ENCODE measurements at places on chromosomes 2 and 18.

GRCh38 chr2:98012561-98012991 is 16.8 kb upstream of the TMEM131 start:
- DNase-seq, result no peak

DNA sequence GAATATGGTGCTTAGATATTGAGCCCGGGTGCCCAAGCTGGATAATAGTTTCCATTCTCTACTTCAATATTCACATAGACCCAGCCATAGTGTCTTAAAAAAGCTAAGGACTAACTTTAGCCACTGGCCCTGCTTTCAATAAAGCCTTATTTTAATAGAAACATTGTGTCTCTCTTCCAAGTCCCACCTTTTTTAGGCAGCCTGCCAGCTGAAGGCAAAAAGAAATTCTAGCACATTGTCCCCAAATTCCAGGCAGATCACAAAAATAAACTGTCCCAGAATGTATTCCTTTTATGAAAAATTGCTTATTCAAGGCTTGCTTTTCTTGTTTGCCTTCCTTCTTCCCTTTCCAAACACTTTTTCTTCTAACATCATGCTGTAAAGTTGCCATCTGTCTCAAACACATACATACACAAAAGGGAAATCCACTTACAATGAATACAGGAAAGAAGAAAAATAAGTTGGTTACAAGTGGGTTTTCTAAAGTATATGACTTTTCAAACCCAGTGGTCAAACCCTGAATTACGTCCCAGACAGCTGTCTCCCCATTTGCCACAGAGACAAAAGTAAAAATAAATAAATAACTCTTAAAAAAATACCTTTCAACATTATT is 778.5 kb downstream of the BCL11A start:
- DNase-seq, result no peak

GRCh38 chr2:121211251-121211650 is 73.8 kb downstream of the TFCP2L1 start:
- no peak for DNase-seq

DNA sequence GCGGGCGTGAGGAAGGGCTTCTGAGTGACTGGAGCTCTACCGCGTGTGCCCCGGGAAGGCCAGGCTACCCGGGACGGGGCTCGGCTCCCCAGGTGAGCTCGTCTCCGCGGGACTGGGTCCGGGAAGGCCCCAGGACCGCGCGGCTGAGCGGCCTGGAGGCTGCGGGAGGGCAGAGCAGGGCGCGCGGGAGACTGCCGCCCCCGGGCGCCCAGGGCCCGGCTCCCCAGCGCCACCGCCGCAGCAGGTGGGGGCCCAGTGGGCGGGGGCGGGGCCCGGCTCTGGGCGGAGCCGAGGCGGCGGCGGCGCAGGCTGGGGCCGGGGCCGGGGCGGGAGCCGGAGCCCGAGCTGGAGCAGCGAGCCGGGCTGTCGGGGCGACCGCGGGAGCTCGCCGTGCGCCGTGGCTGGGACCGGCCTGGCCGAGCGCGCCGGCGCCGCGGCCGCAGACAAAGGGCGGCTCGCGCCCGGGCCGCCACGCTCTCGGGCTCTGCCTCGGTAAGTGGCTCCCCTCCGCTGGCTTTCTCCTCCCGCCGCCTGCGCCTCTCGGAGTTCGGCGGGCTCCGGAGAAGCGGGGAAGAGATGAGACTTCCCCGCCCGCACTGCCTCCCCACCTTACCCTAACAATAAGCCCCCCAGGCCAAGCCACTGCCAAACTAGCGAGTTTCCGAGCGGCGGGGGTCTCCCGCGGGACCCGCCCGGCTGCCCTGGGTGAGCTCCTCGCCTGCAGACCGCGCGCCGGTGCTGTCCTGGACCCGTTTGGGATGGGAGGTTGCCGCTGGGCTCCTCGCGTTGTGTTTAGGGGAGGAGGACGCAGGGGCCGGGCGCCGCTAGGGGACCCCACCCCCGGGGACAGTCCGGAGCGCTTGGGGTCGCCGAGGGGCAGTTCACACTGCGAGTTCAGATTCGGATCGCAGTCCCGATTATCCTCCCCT is at the start of gene MAPK4:
Gene MAPK4, plus strand, starts transcription at position 336 of the 929 bp plus-strand sequence. CDS start 103,872 bp downstream, outside the sequence.
- no peak for DNase-seq

- DNase-seq, result no peak
Measured at GRCh38 chr18:67651438-67651837, 134.9 kb upstream of the DSEL start.

DNA sequence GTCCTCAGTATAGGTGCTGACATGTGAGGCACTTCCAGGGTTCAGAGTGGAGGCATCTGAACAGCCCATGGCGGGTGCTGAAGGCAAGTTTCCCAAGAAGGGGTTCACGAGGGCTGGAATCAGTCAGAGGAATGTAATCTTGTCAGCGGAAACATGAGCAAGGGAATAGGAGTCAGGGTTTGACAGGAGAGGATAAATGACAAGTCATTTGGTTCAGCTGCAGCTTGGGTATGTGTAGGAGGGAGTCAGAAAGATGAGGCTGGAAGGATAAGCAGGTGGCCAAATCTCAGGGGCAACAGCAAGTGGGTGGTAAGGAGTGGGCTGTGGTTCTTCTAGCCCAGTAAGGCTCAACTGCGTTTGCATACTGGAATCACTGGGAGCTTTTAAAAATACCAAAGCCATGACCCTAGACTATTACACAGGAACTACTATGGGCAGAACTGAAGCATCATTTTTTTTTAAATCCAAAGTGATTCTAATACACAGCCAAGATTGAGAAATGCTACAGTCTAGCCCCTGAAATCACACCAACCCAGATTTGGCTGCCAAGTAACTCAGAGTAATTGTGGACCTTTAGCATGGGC is 41.8 kb upstream of the NAB1 start:
- peak; percentile 87 for DNase-seq

DNA sequence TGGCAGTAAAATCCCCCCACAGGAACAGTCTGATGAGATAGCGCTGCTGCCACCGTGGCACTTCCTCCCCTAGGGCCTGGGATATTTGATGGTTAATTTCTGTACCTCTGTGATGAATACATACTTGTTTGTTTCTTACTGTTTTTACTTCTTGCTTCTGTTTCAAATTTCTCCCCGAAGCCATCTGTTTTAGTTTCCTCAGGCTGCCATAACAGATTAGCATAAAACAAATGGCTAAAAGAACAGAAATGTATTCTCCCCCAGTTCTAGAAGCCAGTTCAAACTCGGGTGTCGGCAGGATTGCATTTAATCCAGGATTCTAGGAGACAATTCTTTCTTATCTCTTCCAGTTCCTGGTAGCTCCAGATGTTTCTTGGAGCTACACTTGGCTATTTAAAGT is 435.9 kb downstream of the DSEL start:
- no peak for DNase-seq

DNA sequence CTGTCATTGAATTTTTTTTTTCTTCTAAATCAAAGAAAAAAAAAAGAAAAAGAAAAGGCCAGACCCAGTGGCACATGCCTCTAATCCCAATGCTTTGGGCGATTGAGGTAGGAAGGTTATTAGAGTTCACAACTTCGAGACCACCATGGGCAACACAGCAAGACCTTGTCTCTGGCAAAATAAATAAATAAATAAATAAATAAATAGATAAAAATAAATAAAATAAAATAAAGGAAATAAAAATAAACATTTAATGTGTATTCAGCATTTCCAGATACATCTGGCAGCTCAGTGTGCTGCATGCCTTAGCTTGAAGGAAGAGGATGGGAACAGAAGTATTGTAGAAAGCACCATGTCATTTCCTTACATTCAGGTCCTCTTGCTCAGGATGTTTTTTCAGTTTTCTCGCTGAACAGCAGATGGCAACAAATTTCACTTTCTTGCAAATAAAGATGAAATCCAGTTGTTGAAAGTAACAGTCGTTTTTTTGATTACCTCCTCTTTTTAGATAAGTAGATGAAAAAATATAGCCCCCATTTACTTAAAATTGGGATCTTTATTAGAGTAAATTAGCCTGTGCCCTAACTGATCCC is 25.7 kb upstream of the FAM178B start:
- DNase-seq, result peak; percentile 59

- peak; percentile 80 for DNase-seq
Measured at GRCh38 chr2:162090109-162090508, 16.1 kb upstream of the DPP4 start.

DNA sequence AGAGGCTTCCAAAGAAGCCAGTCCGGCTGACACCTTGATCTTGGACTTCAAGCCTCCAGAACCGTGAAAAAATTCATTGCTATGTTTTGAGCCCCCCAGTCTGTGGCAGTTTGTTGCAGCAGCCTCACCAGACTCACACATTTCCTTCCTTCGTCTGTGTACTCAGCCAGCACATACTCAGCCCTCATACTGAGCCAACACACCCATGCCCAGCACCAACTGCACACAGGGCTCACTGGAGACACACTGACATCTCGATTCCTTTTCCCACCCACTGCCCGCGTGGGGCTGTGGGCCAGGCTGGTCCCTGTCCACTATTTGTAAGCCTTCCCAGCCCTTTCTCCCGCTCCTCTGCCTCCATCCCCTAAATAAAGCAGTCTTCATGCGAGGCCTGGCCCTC is 24.1 kb upstream of the NMUR1 start:
- no peak for DNase-seq

DNA sequence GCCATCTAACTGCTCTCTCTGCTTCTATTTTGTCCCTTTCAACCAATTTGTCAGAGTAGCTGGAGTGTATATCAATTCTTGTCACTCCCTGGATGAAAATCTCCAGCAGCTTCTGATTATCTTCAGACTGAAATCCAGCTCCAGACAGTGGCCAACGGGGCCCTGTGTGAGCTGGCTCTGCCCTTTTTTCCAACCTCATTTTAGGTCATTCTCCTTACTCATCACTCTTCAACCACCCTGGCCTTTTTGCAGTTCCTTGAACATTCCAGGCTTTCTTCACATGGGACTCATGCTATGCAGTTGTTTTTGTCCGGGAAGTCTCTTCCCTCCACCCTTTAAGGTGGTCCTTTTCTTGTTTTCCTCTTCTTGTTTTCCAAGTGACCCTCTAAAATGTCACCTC is 15.4 kb upstream of the FAP start:
- peak; percentile 60 for DNase-seq

- DNase-seq, result no peak
Measured at GRCh38 chr2:236951830-236952475, 133.7 kb upstream of the COPS8 start.

DNA sequence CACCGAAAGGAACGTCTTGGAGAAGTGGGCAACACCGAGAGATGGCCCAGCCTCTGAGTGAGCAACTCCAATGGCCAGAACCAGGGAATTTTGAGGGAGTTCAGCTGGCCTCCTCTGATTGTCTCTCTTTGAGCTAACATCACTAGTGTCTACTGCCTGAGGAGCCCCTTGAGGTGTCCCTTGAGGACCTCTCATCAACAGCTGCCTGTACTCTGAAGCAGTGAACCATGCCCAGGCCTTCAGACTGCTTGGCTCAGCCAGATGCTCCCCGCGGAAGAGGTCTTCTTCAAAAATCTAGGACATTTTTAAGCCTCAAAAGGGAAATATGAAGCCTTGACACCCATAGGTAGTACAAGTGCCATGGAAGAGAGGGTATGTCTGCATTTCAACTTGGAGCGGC is 430.4 kb downstream of the TXNL1 start:
- no peak for DNase-seq

DNA sequence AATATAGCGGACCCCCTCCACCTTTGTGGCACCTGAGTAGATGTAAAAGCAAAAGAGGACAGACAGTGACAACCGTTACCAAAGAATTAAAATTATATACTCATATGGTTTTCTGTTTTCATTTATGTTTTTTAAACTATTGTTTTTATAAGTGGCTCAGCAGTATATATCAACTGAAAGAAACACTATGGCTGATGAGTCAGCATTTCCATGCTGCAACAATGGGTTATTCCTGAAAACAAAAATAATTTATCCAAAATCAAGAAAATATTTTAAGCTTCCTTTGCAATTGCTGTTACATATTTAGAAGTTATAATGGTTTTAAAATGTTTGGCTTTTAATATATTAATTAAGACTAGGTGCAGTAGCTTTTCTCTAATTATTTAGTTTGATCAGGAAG is 17.7 kb downstream of the MRPS9 start:
- no peak for DNase-seq

- no peak for DNase-seq
Measured at GRCh38 chr2:26864226-26864625, 16.3 kb downstream of the DPYSL5 start.

DNA sequence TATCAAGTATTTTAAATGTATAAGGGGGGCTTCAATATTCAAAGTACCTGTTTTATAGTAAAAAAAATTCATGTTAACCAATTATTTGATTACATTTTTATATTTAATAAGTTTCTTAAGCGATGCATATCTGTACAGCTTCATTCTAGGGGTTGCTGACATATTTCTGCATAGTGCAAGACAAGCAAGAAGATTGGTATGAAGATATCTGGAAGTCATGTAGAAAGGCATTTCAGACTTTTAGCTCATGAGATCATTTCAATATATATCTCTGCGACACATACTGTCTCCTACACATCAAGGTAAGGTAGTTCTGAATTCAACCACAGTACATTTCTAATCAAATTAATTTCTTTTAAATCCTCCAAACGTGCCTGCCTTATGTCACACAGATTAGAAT is 73.1 kb downstream of the MEMO1 start:
- DNase-seq, result peak; percentile 8
